ENCODE measurements at places on chromosomes 6 and 20.

- DNase-seq = no peak
Measured at GRCh38 chr6:25717866-25718740, 36.4 kb upstream of the SLC17A4 start.

- no peak for DNase-seq
Measured at GRCh38 chr20:52529826-52530225, 338.2 kb upstream of the ZFP64 start.

DNA sequence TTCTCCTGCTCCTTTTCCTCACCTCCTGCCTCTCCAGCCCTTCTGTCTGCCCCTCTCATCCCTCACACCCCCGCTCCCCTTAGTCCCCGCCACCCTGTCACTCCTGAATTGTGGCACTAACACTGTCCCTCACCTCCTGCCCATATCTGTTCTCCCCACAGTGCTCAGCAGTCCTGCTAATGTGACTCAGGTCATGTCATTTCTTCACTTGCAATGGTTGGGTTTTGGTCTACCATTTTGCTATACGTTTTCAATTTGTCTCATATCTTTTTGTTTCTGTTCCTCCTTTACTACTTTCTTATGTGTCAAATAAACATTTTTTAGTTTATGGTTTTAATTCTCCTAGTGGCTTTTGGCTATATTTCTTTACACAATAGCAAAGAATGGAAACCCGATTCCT is 1.3 kb upstream of the HLA-B start:
- DNase-seq = no peak

DNA sequence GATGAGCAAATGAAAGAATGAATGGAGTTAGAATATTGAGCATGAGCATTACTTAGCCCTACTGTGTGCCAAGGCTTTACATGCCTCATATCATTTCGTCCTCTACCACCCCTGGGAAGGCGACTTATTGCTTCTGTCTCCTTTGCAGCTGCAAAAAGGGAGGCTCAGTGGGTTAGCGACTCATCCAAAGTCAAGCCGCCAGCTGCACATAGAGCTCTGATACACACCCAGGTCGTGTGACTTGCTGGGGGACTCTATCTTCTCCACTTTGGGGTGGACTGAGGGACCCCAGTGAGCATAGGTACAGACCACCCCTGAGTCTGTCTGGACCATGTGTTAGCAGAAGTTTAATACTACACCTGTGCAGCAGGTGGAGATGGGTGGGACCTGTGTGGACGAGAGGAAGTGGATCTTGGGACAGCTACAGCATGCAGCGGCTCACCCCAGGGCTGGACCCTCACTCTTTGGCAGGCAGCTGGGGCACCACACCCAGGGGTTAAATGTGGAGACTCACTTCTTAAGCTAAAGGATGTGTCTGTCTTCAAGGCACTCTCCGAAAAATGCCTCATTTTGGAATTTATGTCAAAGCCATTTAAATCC is 36.2 kb upstream of the ANGPT4 start:
- DNase-seq = no peak

- DNase-seq = no peak
Measured at GRCh38 chr6:121549736-121550135, 114.3 kb downstream of the GJA1 start.

DNA sequence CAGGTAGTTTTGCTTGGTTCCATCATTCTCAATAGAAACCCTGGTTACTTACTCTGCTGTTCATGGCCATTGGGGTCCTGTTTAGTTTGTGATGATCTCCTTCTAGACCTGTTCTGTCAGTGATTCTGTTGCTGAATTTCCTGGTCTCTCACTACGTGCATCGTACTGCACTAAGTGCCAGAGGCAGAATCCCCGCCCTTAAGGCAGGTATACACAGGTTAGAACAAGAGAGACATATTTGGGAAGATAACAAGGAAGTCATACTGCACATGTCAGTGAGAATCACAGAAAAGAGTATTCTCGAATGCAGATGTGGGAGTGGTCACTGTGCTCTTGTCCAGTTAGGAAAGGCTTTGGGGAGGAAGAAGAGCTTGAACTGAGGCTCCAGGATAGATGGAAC is 148.1 kb upstream of the MYLIP start:
- DNase-seq = no peak

DNA sequence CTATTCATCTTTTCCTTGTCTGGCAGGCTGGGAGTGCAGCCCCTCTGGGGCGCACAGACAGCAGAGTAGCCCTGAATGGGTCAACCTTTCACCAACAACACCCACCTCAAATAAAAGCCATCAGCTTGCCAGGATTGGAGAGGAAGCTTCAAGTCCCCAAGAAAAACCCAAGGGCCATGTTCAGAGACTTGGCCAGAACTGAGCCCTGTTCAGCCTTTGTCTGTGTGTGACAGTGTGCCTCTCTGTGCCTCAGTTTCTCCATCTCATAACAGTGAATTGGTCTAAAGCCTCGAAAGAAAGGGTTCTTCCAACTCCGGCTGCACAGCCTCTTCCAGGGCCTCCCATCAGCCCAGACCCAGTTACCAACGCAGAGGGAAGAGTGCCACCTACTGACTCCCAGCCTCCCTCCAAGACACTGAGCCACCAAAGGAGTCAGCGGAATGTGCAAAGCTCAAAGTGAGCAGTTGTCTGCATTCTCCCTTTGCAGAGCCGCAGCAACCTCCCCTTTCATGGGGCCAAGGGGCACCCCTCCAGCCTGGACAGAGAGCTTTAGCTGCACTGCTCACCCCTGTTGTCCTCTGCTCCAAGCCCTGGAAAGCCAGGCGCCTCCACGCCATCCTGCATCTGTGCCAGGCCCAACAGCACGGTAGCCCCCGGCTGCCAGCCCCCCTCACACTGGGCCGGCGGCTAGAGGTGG is 82.7 kb upstream of the TOP1 start:
- DNase-seq = no peak

GRCh38 chr20:37643400-37643799 is 50.4 kb upstream of the CTNNBL1 start:
- no peak for DNase-seq

DNA sequence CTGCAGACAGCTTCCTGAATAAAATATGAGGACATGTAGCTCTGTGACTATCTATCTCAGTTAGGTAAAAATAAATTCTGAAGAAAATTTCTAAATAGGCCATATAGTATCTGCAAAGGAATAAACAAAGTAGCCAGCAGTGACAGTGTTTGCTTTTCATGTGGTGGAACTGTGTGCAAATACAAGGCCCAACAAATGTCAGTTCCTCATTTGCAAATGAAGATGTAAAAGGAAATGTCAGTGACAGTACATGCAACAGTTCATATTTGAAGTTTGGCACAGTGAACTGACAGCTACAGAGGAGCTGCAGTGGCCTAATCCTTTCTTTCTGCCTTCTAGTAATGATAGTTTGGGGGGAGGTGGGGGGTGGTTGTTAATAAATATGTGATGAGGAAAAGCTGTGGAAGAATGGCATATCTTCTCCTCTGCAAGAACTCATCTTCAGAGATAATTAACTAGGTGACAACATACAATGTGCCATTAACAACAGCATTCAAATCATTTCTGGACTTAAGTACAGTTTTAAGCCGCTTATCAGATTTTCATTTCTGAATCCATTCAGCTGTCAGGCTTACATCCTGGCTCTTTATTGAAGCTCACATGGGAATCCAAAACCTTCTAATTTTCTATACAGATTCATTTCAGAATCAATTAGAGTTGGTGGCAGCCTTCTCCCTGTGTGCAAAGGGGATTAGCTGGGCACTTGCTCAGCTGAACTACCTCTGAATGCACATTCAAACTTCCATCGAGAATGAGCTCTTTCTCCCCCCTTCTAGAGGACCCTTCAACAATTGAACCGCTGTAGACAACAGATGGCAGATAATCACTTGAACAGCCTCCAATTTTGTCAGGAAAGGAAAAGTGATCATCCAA is 1059.0 kb upstream of the EPHA7 start:
- no peak for DNase-seq

- no peak for DNase-seq
Measured at GRCh38 chr6:99589907-99590493, 16.6 kb upstream of the PRDM13 start.

GRCh38 chr20:15512916-15513315 is 1060.3 kb downstream of the KIF16B start:
- no peak for DNase-seq

DNA sequence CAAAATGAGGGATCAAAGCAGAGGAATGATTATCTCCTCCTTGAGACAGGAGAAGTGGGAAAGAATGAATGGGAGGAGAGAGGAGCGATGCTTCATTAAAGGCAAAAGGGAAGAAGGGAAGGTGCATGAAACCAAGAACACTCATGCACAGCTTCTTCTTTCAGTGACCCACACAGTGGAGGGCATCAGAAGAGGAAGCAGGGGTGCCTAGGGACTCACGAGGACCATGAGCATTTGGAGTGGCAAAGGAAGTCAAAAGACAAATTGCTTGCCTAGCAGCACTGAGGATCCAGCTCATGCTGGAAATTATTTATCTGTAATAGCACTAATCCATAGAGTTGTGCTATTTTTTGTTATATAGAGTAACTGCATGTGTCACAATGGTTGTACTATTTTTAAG is 66.1 kb downstream of the SMLR1 start:
- no peak for DNase-seq

DNA sequence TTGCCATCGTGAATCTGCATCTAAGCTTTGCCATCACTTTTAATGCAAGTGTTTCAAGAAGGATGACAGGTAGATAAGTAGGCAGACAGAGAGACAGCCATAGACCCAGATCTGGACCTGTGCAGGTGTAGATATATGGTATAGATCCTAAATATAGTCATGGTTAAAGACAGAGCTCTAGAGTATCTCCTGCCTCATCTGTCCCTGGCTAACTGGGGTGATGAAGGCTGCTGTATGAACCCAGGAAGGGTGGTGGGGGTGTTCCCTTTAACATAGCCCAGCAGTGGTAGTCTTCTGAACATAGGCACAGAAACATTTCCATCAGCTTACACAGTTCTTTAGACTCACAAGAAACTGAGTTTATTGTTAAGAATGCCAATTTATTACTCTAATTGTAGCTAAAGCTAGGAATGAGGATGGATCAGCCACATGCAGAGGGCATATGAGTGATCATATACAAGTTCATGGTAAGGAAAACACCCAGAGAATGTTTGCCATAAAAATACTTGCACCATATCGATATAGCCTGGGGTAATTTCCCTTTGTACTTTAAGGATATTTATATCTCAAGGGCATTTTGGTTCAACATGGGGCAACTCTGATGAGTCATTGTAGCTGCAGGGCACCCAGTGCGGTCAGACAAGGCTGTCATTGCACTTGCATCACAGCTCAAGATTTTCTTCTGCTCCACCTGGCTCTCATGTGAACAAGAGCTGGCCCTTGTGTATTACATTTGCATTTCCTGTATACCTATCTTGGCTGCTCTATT is 587.2 kb downstream of the EPM2A start:
- DNase-seq = no peak

GRCh38 chr20:18388860-18389259 is 78.0 kb downstream of the DZANK1 start:
- DNase-seq = no peak

GRCh38 chr6:159119791-159120190 is 49.4 kb upstream of the FNDC1 start:
- no peak for DNase-seq

GRCh38 chr20:36307412-36308325 is 1.5 kb downstream of the DLGAP4 start:
- DNase-seq = no peak

GRCh38 chr6:74573613-74574012 is 632.2 kb downstream of the COL12A1 start:
- no peak for DNase-seq

DNA sequence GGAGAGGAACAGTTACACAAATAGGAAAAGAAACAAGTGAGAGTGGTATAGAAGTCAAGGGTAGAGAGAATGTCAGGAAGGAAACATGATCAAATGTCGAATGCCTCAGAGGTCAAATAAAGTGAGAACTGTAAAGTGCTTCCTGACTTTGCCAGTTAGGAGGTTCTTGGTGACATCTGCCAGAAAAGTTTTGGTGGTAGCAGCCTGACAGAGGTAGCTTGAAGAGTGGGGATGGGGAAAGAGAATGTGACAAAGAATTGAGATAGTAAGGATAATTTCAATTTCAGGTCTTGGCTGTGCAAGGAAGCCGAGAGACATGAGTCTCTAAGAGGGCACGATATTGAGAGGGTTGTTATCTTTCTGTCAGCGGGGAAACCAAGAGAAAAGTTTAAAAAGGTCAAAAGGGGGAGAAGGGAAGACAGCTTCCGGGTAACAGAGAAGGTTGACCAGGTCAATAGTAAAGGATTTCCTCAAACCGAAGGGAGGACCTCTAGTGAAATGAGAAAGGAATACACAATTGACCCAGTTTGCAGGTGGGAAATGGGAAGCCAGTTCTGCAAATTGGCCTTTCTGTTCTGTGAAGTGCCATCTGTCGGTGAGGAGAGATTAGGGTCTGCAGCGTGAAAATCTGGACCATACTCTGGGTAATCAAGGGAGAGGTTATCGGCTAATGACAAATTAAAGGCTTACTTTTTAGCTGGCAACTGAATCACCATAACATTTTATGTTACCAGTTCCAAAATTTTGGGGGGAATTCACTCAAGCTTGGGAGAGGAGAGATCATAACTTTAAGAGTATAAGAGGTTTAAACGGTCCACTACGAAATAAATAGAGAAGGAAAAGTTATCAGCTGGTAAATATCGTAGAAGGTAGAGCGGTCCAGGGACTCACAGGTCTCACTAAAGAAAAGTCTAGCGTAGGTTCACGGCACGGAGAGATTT is 973 bp upstream of the BRD2 start:
- DNase-seq = no peak

DNA sequence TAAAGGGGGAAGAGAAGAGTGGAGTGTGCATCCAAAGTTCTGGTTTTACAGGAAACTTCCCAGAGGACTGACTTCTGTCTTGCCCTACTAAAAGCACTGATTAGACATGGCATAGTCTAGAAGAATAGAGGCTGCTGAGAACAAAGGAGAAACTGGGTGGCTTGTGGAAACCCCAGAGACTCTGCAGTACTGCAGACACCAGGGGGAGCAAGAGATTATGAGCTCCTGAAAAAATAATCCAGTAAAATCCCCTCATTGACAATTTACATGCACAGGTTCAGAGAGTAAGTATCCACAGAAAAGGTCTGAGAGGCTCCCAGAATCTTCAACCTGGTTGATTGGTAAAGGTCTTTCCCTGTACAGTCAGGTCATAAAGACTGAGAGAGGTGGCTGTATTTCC is 48.7 kb upstream of the CLVS2 start:
- DNase-seq = no peak

- DNase-seq = no peak
Measured at GRCh38 chr6:122165014-122165413, 234.4 kb upstream of the HSF2 start.

- no peak for DNase-seq
Measured at GRCh38 chr20:63136296-63136695, 79.6 kb downstream of the YTHDF1 start.

- no peak for DNase-seq
Measured at GRCh38 chr6:3350252-3350796, 91.6 kb downstream of the PSMG4 start.

- no peak for DNase-seq
Measured at GRCh38 chr6:56235245-56235644, 12.1 kb downstream of the COL21A1 start.

DNA sequence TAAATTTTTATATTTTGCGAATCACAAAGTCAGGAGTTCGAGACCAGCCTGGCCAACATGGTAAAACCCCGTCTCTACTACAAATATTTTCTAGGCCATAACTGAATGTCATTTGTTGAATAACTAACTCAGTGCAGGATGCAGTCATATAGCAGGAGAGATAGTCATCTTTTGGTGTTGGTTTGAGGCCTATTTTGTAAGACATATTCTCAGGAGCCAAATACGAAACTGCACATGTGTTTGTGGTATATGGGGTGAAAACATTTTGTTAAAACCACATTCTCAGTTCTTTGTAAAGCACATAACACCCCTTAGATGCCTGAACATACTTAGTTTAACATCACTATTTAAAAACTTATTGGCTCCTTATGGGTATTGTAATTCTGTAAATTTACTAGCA is 4.7 kb upstream of the ENPP5 start:
- no peak for DNase-seq

Measured in activated T-helper 1 cell treated with Interleukin-2 at 50 U/mL for 16 hours (primary cell).